ENCODE measurements at places on chromosomes 4 and X.

DNA sequence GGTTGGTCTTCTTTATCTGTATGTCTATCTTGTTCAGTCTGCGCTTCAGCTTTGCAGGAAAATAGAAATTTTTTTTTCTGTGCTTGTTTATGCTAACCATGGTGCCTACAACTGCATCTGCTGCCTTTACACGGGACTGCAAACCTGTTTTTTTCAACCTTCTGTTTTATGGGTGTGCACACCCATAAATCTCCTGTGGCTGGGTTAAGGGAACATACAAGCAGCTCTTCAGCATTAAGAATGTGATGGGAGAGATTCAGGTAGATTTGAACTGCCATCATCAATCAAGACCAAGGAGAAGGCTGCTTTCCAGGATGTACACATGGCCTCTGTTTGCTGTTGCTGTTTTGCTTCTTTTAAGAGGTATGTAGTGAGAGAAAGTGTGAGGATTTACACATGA, 502.9 kb downstream of the ANKRD50 start:
- H3K4me1 ChIP-seq = no peaks in the 10 kb centered on the region
- no peak overlapping the region for H3K27ac ChIP-seq
- H3K4me3 ChIP-seq = no peak overlapping the region
- no peaks in the 10 kb centered on the region for H3K36me3 ChIP-seq
- DNase-seq = no peak

DNA sequence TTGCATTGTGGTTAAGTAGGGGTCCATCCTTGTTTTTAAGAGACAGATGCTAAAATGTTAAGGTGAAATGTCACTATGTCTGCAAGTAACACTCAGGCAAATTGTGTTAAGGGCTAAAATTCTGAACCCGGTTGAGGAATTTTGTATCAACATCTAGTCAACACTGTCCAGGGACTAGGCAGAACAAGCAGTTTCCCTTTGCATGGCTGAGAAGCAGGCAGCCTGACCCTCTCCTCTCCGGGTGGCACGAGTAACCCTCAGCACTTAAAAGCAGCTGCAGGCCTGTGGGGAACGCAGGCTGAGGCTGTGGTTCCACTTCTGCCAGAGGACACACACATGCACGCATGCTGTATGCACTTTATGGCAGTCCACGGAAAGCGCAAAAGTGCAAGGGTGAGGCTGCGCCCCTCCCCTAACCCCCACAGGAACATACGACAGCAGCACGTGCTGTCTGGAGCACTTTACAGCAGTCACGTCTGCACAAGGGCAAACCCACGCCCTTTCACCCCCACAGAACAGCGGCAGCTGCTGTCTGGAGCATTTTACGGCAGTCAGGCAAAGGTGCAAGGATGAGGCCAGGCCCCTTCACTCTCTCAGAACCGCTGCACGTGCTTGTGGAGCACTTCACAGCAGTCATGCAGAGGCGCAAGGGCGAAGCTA, 619 bp upstream of the MPC1L start:
- no peak overlapping the region for H3K4me3 ChIP-seq
- H3K36me3 ChIP-seq = peaks cover 3% of the 10 kb centered on the region
- no peaks in the 10 kb centered on the region for H3K27me3 ChIP-seq
- no peaks in the 10 kb centered on the region for H3K4me1 ChIP-seq
- no peak overlapping the region for H3K27ac ChIP-seq

GRCh38 chrX:112654871-112655270, 24.9 kb downstream of the LHFPL1 start:
- H3K27ac ChIP-seq = no peak overlapping the region
- H3K27me3 ChIP-seq = no peaks in the 10 kb centered on the region
- H3K4me3 ChIP-seq = no peak overlapping the region
- no peaks in the 10 kb centered on the region for H3K36me3 ChIP-seq
- DNase-seq = no peak

- H3K27me3 ChIP-seq = no peaks in the 10 kb centered on the region
- no peak overlapping the region for H3K4me3 ChIP-seq
- H3K36me3 ChIP-seq = no peaks in the 10 kb centered on the region
- H3K27ac ChIP-seq = no peak overlapping the region
- DNase-seq = no peak
These were observed 95.8 kb downstream of the SLIT2 start for GRCh38 chr4:20347531-20347930.

GRCh38 chr4:15652841-15653240, 2.3 kb downstream of the FBXL5 start:
- H3K4me3 ChIP-seq = peak overlapping the region; percentile 88
- no peak overlapping the region for H3K27ac ChIP-seq
- no peaks in the 10 kb centered on the region for H3K27me3 ChIP-seq
- H3K36me3 ChIP-seq = no peaks in the 10 kb centered on the region
- no peak for DNase-seq
- peaks cover 6% of the 10 kb centered on the region for H3K4me1 ChIP-seq

DNA sequence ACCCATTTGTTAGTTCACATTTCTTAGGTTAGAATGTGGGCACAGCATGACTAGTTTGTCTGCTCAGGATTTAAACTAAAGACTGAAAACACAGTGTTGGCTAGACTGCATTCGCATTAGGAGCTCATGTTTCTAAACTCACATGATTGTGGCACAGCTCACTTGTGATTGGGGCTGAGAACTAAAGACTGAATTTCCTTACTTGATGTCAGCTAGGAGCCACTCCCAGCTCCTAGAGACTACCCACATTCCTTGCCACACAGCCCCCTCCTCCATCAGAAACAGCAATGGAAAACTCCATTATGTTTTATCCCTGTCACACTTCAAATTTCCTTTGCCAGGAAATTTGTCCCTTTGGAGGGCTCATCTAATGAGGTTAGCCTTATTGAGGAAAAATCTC, 170.2 kb upstream of the NUDT6 start:
- H3K36me3 ChIP-seq = peaks cover 34% of the 10 kb centered on the region
- H3K27ac ChIP-seq = no peak overlapping the region
- no peak for DNase-seq
- no peak overlapping the region for H3K4me3 ChIP-seq

DNA sequence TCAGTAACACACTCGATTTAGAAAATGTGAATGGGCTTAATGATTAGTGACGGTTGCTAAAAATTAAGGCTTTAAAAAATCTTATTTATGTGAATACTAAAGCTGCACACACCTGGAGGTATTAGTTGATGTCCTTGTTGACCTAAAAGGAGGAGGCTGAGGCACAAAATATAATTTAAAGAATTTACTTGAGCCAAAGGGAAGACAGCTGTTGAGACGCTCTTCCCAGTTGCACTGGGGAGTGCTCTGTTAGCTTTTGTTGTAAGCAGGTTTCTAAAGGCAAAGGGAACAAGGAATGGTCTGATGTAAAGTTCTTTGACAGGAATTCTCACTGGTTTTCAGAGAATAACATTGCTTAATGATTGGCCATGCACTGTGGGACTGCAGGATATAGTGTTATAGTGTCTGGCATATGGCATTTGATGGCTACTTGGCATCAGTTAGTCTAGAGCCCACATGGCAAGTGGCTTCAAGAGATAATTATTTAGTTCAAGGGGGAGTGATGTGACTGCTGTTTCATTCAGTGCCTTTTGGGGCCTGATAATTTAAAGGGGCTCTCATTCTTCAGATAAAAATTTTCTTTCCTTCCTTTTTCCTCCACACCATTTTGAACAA, 30.8 kb upstream of the PGM2 start:
- DNase-seq = no peak
- H3K4me3 ChIP-seq = no peak overlapping the region
- H3K4me1 ChIP-seq = no peaks in the 10 kb centered on the region
- peaks cover 8% of the 10 kb centered on the region for H3K27me3 ChIP-seq
- no peak overlapping the region for H3K27ac ChIP-seq
- H3K36me3 ChIP-seq = no peaks in the 10 kb centered on the region

DNA sequence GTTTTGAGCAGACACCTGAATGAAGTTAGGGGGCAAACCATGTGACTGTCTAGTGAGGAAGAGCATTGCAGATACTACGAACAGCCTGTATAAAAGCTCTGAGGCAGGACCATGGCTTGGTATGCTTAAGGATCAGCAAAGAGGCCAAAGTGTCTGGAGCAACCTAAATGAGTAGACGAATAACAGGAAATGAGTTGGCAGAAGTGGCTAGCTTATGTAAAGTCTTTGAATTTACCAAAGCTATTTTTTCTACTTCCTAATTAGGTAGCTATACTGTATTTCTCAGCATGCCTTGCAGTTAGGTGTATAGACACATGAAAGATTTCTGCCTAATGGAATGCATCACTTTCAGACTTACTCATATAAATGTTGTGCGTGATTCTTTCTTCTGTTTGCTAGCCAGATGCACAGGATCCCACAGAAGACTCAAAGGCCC, 9.3 kb upstream of the GPRIN3 start:
- H3K4me3 ChIP-seq = no peak overlapping the region
- DNase-seq = no peak
- no peak overlapping the region for H3K27ac ChIP-seq
- no peaks in the 10 kb centered on the region for H3K27me3 ChIP-seq
- no peaks in the 10 kb centered on the region for H3K36me3 ChIP-seq
- H3K4me1 ChIP-seq = no peaks in the 10 kb centered on the region

- no peaks in the 10 kb centered on the region for H3K27me3 ChIP-seq
- H3K4me3 ChIP-seq = no peak overlapping the region
- no peak for DNase-seq
- no peak overlapping the region for H3K27ac ChIP-seq
- H3K36me3 ChIP-seq = no peaks in the 10 kb centered on the region
These were observed 1568.6 kb upstream of the PCDH7 start for GRCh38 chr4:29151584-29151983.

- H3K27me3 ChIP-seq = no peaks in the 10 kb centered on the region
- no peaks in the 10 kb centered on the region for H3K36me3 ChIP-seq
- no peak overlapping the region for H3K4me3 ChIP-seq
- H3K27ac ChIP-seq = peak overlapping the region; percentile 17
- peaks cover 17% of the 10 kb centered on the region for H3K4me1 ChIP-seq
These were observed 42.7 kb downstream of the GATB start for GRCh38 chr4:151717909-151718628.

GRCh38 chr4:3335385-3335784, 42.6 kb downstream of the RGS12 start:
- peaks cover 2% of the 10 kb centered on the region for H3K4me1 ChIP-seq
- no peaks in the 10 kb centered on the region for H3K27me3 ChIP-seq
- H3K27ac ChIP-seq = no peak overlapping the region
- peaks cover 12% of the 10 kb centered on the region for H3K36me3 ChIP-seq
- no peak overlapping the region for H3K4me3 ChIP-seq
- no peak for DNase-seq

- no peak for DNase-seq
- no peaks in the 10 kb centered on the region for H3K36me3 ChIP-seq
- H3K27me3 ChIP-seq = no peaks in the 10 kb centered on the region
- H3K4me3 ChIP-seq = no peak overlapping the region
These were observed 183.2 kb upstream of the TENT5D start for GRCh38 chrX:80237072-80237471.

GRCh38 chr4:86924811-86925210, 10.0 kb upstream of the AFF1 start:
- DNase-seq = no peak
- H3K27me3 ChIP-seq = no peaks in the 10 kb centered on the region
- no peak overlapping the region for H3K4me3 ChIP-seq
- H3K4me1 ChIP-seq = peaks cover 2% of the 10 kb centered on the region

DNA sequence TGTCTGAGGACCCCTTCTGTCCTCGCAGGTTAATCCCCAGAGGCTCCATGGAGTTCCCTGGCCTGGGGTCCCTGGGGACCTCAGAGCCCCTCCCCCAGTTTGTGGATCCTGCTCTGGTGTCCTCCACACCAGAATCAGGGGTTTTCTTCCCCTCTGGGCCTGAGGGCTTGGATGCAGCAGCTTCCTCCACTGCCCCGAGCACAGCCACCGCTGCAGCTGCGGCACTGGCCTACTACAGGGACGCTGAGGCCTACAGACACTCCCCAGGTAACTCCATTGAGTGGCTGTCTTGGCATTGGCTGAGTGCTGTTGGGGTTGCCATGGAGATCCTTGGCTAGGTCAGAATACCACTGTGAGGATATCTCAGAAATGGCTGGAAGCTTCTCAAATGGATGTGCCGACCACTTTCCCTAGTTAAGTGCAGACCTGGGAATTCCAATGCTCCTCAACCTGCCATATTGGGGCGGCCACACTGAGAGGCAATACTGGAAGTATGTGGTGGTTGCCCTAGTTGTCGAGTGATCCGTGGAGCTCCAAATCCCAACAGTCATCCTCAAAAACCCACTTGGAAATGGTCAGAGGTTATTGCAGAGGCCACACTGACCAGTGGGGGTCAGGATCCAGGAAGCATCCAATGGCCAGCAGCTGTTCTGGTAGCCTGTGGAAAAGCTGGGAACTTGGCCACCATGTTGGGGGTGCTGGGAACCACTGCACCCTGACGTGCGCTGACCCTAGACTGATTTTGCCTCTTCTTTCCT, 4.9 kb downstream of the GATA1 start:
- DNase-seq = no peak
- peaks cover 15% of the 10 kb centered on the region for H3K27me3 ChIP-seq
- no peaks in the 10 kb centered on the region for H3K36me3 ChIP-seq
- no peak overlapping the region for H3K4me3 ChIP-seq

- no peaks in the 10 kb centered on the region for H3K36me3 ChIP-seq
- no peaks in the 10 kb centered on the region for H3K4me1 ChIP-seq
- H3K4me3 ChIP-seq = no peak overlapping the region
- DNase-seq = no peak
- H3K27me3 ChIP-seq = no peaks in the 10 kb centered on the region
These were observed 100.1 kb downstream of the EIF4E start for GRCh38 chr4:98828801-98829200.

- H3K4me1 ChIP-seq = peaks cover 6% of the 10 kb centered on the region
- no peaks in the 10 kb centered on the region for H3K36me3 ChIP-seq
- DNase-seq = no peak
- H3K27me3 ChIP-seq = no peaks in the 10 kb centered on the region
- H3K4me3 ChIP-seq = no peak overlapping the region
These were observed 4.5 kb downstream of the FAM47E start for GRCh38 chr4:76256032-76256431.

DNA sequence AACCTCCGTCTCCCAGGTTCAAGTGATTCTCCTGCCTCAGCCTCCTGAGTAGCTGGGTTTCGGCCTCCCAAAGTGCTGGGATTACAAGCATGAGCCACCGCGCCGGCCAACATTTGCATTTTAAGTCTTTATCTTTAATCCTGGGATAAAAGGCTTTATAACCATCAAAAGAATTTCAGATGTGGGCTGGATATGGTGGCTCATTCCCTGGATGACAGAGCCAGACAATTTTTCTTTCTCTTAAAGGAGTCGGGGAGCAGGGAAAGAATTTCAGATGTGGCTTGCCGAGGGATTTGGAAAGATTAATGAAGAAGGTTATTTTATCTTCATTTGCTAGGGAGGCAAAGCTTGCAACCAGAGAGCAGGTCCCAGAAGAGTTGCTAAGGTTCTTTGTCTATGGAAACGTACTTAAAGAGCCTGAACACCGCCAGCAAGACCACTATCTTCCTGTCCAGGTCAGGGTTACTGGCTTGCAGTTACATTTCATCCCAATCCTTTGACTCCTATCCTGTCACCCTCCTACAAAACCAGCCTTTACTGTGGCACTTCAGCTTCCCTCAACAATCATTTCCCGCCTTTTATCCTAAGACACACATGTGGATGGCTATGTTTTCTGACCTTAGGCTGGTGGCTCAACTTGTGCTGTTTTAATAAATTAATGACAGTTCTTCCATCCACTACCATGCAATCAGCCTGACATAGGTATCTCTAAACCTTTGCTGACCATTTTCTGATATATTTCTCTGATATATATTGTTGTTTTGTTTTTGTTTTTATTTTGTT, 3.9 kb upstream of the KLHL8 start:
- H3K4me3 ChIP-seq = no peak overlapping the region
- no peaks in the 10 kb centered on the region for H3K36me3 ChIP-seq
- no peak for DNase-seq
- no peak overlapping the region for H3K27ac ChIP-seq
- H3K4me1 ChIP-seq = peaks cover 2% of the 10 kb centered on the region

- peak overlapping the region; percentile 89 for H3K4me3 ChIP-seq
- no peaks in the 10 kb centered on the region for H3K27me3 ChIP-seq
- H3K27ac ChIP-seq = peak overlapping the region; percentile 96
- H3K4me1 ChIP-seq = no peaks in the 10 kb centered on the region
- DNase-seq = no peak
- H3K36me3 ChIP-seq = peaks cover 4% of the 10 kb centered on the region
These were observed 697 bp downstream of the ZNF280C start for GRCh38 chrX:130267956-130268448.
